ENCODE measurements at places on chromosomes 12 and 14.
A peak's percentile ranks its signal among the peaks of the same experiment; 100 is the strongest.

DNA sequence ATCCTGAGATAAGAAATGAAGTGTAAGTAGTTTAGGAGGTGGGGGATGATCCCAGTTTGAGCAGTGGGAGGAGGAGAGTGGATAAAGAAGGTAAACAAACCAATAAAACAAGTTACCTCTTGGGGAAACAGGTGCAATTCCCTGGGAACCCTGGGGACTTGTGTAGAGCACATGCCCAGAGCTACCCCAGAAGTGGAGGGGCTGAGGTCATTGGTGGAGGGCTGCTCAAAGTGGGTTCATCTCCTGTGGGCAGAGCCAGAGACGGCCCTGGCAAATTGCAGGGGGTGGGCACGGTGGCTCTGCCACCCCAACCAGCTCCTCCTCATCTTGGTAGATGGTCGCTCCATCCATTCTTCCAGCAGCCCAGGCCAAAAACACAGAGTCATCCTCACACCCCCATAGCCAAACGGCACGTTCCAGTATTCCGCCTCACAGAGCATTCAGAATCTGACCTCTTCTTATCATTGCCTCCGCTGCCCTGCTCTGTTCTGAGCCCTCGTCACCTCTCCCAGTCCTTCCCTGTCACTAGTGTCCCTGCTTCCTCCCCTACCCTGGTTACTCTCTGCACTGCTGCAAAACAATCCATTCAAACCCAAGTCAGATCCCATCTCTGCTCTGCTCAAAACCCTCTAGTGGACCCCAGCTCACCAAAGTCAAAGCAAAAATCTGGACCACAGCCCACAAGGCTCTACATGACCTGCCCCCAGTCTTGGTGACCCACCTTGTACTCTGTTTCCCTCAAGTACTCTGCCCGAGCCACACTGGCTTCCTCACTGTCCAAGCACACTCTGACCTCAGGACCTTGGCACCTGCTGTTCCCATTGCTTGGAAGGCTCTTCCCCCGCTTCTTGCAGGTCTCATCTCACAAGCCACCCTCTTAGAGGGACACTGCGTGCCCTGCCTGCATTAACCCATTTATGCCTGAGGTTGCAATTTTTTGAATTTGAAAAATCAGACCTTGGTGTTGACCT lies 5.5 kb downstream of the CYP46A1 start:
- DNase-seq = no peak

DNA sequence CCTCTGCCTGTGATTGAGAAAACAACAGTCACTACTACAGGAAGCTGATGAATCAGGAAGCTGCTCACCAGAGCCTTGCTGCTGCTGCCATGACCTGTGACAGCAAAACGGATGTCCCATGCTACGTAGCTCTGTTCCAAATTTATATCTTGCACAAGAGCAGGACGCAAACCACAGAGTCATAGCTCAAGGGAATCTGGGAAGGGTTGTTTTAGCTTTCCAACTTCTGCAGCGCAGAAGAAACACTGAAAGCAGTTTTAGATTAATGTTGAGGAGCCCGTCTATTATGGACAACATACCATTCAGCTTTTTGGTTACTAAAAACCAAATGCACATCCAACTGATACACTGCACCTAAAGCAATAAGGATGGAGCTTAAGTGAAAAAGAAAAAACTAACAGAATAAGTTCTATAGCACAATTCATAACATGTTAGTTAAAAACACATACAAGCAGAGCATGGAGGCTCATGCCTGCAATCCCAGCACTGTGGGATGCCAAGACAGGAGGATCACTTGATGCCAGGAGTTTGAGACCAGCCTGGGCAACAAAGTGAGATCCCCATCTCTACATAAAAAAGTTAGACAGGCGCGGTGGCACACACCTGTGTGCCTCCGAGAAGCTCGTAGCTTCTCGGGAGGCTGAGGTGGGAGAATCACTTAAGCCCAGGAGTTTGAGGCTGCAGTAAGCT lies 1.7 kb upstream of the ANKRD33 start:
- peak; percentile 58 for DNase-seq

- DNase-seq = no peak
Measured at GRCh38 chr12:39237004-39237403, 205.9 kb downstream of the KIF21A start.

GRCh38 chr12:57886542-57886941 lies 40.0 kb upstream of the CTDSP2 start:
- no peak for DNase-seq

GRCh38 chr12:64061868-64062375 lies 160.2 kb downstream of the KICS2 start:
- DNase-seq = no peak

- DNase-seq = no peak
Measured at GRCh38 chr12:80551897-80552296, 107.9 kb downstream of the PTPRQ start.

- peak; percentile 81 for DNase-seq
Measured at GRCh38 chr14:74401504-74402241, 24.3 kb downstream of the SYNDIG1L start.

GRCh38 chr12:67988601-67989021 lies 636 bp upstream of the IFNG-AS1 start:
- no peak for DNase-seq

- no peak for DNase-seq
Measured at GRCh38 chr12:14892726-14893505, 7.3 kb upstream of the MGP start.

- no peak for DNase-seq
Measured at GRCh38 chr12:49905718-49906314, 2.1 kb upstream of the FAIM2 start.

GRCh38 chr14:100771121-100771800 lies 44.6 kb downstream of the DLK1 start:
- no peak for DNase-seq

GRCh38 chr14:22660654-22661053 lies 16.5 kb upstream of the OR6J1 start:
- DNase-seq = no peak

- DNase-seq = no peak
Measured at GRCh38 chr14:47442211-47442610, 233.2 kb downstream of the MDGA2 start.

DNA sequence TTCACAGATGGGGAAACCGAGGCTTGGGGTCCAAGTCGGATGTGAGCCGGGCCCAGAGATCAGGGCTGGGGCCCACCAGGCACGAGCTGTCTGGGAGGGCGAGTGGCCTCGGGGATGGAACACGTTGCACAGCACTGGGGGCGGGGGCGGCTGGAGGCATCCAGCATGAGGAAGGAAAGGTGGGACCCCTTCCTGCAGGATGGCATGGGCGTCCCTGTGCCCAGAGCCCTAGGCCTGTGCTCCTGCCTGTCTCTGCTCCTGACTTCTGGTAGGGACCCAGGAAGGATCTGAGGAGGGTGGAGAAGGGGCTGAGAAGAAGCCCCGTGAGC lies 183.4 kb downstream of the KIF26A start:
- no peak for DNase-seq

DNA sequence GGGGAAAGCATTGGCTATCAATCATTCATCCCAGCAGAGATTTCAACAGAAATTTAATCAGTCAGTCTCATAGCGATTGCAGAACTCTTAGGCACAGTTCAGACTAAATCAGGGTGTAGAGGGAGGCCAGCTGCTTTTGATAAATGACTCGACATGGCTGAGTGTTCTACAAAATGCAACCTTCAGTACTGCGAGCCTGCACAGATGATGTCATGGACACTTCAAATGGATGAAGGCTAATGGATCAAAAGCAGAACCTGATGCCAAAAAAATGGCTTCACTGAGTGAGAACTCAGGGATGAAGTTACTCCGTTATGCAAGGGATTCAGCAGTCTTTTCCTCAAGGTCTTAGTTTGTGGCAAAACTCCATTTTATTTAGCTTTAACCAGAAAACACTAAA lies 167.3 kb downstream of the DACT1 start:
- DNase-seq = no peak

GRCh38 chr14:96279564-96279963 lies 23.6 kb downstream of the BDKRB1 start:
- no peak for DNase-seq

GRCh38 chr14:77991128-77991772 lies 178.9 kb upstream of the NRXN3 start:
- no peak for DNase-seq

- no peak for DNase-seq
Measured at GRCh38 chr14:96754162-96754844, 42.9 kb upstream of the VRK1 start.

DNA sequence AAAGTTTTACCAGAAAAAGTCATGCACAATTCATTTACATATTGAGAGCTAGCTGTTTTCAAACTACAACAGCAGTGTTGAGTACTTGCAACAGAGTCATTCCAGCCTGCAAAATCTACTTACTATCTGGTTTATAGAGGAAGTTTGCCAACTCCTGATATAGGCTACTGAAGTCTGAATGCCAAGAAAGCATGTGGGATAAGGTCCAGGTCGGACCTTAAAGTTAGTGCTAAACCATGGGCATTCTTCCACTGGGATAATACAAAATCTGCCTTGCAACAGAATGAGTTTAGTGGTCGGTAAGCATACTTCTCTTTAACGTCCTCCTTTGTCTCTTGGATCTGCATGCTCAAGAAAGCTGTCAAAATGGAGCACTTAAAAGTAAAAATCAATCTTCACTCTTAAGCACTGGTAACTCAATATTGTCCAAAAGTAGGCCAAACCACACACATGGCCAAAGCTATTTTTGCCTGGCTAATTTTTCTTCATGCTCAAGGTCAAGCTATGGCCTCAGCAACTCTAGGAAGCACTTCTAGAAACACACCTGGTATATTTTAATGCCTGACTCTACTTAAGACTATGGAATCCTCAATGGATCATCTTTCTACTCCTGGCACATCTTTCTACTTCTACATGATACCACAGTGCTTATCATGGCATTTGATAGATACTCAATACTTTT lies 364.9 kb upstream of the KITLG start:
- DNase-seq = no peak

DNA sequence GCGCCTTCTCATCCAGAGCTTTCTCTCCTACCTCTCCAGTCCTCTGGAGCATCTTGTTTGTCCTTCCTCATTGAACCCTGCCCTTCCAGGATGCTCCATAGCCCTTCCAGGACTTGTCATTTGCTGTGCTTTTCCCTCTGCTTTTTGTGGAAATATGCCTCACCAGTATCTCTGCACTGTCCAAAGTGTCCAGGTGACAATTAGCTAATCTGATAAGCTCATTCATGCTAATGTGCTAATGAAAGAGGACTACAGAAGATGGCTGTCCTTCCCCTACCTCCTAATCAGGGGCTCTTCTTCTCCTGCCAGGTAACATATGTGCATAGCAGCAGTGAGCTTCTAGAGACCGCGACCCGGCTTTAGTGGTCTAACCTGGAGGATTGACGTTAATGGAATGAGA lies 58.4 kb upstream of the OTX2 start:
- DNase-seq = no peak

GRCh38 chr14:99986396-99986795 lies 78.8 kb upstream of the EVL start:
- DNase-seq = no peak

DNA sequence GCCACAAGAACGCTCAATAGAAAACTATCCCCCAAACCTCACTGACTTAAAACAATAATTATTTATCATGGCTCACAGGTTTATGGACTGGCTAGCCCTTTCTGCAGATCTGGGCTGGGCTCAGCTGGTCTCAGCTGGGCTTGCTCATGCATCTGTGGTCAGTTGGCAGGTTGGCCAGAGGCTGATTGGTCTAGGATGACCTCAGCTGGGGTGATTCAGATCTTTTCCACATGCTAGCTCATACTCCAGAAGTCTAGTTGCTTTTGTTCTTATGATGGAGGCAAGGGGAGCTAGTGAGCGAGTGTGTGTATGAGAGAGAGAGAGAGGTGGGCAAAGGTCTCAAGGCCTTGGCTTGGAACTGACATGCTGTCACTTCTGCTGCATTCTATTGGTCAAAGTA lies 181.2 kb upstream of the NRXN3 start:
- no peak for DNase-seq

- no peak for DNase-seq
Measured at GRCh38 chr12:24460099-24460498, 488.8 kb downstream of the BCAT1 start.

GRCh38 chr14:95134304-95134933 lies 22.9 kb downstream of the DICER1 start:
- DNase-seq = no peak

DNA sequence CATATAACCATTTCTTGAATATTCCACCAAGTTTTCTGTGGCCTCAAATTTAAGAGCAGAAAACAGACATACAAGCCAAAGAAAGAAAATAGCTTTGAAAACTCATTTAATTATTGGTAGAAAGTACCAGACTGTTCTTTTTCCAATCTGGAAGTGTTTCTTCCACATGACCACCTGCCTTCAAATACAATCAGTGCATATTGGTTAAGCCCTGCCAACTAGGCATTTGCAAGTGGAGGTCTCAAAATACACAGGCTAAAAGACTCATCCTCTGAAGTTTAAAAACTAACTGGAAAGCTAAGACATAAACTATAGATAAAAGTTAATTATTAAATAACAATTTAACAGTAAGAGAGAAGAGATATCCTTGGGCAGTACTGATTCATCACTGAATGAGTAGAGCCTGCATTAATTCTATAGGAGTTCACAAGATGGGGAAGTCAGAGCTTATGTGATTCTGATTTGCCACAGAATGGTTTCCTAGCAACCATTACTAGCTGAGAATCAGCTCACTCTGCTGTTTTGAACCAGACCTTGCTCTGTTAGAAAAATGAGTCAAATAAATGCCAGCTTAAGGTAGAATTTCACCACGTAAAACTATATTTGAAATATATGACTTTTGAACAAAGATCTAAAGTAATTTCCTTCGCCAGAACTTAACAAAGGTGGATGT lies 433.8 kb downstream of the FUT8 start:
- DNase-seq = peak; percentile 78

GRCh38 chr12:120259418-120260202 lies 5.9 kb downstream of the PXN start:
- DNase-seq = no peak

DNA sequence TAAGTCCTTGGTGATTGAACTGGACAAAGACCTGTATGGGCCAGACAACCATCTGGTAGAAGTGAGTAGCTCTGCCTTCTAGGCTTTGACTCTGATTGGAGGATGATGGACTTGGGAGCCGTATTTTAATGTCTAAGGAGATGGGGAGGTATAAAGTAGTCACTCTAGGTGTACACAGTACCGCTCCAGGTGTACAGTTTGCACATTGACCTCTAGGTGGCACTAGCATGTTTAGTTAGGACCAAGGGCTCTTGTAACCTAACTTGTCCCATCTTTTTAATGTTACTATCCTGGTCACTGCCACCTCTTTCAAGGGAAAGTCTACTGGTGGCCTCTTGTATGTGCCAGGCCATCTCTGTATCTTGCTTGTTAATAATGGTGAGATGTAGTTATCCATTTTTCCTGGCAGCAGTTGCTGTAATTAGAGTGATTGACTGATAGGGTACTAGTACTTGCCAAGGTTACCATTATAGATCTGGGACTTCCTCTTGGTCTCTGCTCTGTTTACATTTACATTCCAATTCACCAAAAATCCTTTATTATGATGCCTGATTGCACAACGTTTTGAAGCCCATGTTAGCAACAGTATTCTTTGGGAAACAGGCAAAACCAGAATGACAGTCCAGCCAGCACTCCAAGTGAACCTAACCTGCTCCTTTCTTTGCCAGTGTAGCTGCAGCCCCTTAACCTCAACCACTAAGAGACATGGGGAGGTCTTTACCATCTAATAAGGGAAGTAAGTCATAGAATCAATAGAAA lies 3.6 kb downstream of the SMARCD1 start:
- DNase-seq = peak; percentile 76

Measured in CD4-positive, alpha-beta T cell treated with Interleukin-17A for 1 hour (primary cell).